ENCODE measurements at places on chromosomes 11 and 22.

DNA sequence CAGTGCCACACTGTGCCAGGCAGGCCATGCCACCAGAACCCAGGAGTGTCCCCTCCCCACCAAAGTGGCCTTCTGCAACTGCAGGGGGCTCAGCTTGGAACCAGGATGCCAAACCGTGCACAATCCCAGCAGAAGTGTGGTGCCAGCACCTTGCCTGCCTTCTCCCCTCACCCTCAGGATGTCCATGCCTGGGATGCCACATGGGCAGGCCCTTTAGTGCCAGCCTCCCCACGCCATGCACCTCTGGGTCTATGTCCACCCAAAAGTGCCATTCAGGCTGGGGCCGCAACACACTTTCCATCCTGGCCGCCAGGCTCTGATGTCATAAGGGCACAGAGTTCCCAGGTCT lies 8.7 kb upstream of the TBC1D22A start:
- no peak for DNase-seq

GRCh38 chr11:110518809-110519514 lies 89.2 kb downstream of the FDX1 start:
- no peak for DNase-seq

DNA sequence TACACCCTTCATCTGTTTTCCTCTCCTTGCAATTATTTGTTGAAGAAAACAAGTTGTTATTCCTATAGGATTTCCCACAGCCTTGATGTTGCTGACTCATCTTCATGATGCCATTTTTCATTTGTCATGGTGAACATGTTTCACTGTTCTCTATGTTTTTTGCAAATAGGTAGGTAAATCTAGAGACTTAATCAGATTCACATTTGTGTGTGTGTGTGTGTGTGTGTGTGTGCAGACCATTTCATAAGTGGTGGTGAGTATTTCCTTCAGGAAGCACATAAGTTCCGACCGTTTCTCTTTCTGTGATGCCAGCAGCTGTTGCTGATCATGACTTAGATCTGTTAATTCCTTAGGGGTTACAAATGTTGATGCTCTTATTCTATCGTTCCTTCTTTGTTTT lies 80.3 kb upstream of the IZUMO1R start:
- no peak for DNase-seq

GRCh38 chr22:47084226-47084625 lies 321.8 kb downstream of the TBC1D22A start:
- no peak for DNase-seq

DNA sequence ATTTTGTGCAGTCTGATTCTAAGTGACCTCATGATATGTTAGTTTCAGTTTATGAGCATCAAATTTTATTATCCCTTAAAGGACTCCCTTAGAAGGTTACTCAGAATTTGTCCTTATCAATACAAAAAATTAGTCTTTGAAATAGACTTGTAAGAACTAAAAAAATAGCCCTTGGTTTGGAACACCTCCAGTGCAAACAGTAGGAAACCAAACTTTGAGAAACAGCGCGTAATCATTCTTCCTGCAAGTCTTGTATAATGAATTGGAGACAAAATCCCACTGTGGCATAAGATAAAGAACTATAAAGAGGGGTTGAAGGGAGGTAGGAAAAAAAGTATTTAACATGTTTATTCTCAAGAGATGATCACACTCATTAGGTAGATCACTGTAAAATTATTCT lies 10.8 kb upstream of the MSANTD4 start:
- DNase-seq, result no peak

DNA sequence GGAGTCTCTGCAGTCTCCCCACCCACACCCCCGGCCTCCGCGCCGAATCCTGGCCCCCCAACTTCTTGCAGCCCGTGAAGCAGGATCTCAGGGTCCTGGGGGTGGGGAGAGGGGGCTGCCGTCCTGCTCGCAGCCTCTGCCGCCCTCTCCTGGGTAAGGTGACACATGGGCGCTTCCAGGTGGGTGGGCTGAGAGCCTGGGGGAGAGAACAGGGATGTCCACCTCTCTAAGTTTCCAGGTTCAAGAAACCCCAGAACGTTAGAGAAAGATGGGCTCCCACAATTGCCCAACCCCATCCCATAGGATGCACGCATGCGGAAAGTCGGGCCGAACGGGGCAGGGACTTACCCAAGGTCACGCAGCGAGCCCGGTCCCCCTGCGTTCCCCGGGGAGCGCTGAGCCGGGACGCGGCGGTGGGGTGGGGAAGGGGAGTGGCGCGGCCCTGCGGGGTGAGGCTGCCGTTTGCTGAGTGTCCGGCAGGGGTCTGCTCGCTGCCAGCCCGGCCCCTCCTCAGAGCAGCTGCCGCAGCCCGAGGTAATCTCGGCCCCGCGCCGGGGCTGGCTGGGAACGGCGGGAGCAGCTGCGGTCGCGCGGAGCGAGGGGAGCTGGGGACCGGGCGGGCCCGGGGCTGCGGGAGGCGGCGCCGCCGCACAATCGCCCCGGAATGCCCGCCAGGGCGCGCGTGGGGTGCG lies 705 bp upstream of the CAPN1 start:
- peak; percentile 54 for DNase-seq

GRCh38 chr11:45884596-45885185 lies 760 bp upstream of the MAPK8IP1 start:
- DNase-seq, result no peak

- DNase-seq, result no peak
These were observed 58.6 kb downstream of the MAML2 start for GRCh38 chr11:96284401-96284800.

DNA sequence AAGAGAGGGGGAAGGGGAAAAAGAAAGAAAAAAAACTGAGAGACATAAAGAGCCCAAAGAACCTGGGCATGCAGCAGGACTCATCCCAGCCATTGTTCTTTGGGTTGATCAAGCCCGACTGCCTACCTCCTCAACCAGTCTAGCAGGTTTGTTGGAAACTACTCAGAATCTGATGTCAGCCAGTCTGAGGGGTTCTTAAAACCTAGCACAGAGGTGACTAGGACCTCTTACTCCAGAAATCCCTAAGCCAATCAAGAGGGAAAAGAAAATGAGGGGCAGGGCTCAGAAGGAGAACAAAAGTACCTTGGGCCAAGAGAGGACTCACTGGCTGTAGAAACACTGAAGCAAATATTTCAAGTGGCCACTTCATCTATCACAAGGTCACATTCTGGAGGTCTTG lies 228.0 kb downstream of the AASDHPPT start:
- DNase-seq, result no peak

- no peak for DNase-seq
These were observed 20.0 kb upstream of the CD5 start for GRCh38 chr11:61082062-61082870.

GRCh38 chr11:35802221-35802620 lies 139.6 kb downstream of the TRIM44 start:
- no peak for DNase-seq

GRCh38 chr11:47061429-47062178 lies 115.1 kb downstream of the ARFGAP2 start:
- DNase-seq, result no peak

DNA sequence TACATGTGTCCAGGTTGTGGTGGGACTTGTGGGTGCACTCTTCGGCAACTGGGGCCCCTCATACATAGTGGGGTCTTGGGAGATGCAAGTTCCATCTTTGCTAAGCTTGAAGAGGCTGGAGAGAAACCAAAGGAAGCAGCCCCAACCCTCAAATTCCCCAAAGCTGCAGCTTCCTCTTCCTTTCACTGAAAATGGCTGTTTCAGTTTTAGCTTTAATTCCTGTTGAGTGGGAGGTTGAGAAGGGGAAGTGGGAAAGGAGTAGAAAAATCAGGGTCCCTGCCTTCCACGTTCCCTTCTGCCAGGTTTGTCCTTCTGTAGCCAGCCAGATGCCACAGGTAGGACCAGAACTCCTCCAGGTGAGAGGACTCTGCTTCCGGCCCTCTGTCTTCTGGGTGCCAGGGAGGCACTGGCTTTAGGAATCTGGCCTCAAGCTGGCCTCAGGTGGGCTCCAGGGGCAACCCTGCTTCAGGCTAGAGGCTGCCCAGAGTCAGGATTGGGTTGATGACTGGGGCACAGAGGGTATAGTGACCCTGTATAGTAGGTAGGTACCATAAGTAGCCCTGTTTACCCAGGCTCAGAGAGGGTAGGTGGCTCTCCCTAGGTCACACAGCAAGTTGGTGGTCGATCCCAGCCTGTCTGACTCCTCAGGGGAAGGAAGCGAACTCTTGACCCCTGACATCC lies 16.2 kb downstream of the P2RY6 start:
- DNase-seq, result no peak

DNA sequence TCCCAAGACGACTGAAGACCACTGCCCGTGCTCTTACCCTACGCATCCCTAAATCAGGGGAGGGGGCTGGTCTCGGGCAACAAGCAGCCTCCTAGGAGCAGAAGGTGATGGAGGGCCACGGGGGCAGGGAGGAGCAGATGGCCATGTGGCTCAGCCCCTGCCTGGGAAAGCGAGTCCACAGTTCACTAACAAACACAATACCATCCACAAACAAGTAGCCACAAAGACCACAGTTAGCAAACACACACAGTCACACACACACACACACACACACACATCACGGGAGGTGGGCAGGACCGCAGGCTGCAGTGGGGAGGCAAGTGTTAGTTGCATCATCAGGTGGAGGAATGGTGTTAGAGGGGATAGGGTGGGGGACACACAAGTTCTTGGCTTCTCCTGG lies 13.2 kb upstream of the FXYD2 start:
- no peak for DNase-seq

GRCh38 chr11:33172996-33173395 lies 11.7 kb upstream of the CSTF3 start:
- no peak for DNase-seq

GRCh38 chr11:72589802-72590761 lies 84.1 kb downstream of the PDE2A start:
- DNase-seq, result peak; percentile 39

- no peak for DNase-seq
These were observed 3.9 kb upstream of the MUC5B start for GRCh38 chr11:1218788-1219445.

- no peak for DNase-seq
These were observed 108.6 kb downstream of the SCN3B start for GRCh38 chr11:123545726-123546270.

GRCh38 chr11:10658621-10659338 lies 34.8 kb downstream of the IRAG1 start:
- DNase-seq, result no peak

DNA sequence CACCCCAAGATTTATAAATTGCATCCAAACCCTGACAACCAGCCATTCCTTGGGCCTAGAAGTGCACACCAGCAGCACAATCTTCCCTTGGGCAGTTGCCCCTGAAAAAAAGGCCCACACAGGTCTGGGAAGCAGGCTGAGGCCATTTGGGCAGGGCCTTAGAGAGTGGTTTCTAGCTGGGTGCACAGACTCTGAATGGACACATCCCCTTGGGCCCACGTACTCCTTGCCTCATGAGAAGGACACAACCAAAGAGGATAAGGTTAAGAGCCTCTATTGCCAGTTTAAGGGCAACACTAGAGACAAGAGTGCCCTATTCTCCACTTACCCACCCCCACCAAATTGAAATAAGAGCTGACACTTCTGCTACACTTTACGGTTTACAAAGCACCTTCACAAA lies 933 bp upstream of the PANX3 start:
- no peak for DNase-seq

DNA sequence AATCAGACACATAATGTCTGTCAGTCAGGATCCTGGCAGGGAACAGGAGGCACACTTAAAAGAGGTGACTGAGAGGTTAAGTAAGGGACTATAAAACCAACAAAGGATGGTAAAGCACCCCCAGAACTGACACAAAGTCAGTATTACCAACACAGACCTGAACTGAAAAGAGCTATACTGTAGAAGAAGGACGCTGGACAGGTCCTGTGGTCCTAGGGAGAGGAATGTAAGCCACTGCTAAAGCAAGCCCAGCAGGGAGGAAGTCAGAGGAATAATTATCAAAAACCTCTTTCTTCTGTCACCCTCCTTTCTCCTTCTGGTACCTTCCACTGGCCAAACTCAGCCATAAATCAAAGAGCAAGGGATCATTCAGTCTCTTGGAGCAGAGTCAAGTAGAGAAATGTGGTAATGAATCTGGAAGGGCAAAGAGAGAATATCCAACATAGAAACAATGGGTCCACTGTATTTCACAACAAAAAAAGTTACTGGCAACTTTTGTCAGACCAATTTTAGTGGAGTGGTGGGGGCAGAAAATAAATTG lies 33.4 kb upstream of the ANGPTL5 start:
- no peak for DNase-seq

DNA sequence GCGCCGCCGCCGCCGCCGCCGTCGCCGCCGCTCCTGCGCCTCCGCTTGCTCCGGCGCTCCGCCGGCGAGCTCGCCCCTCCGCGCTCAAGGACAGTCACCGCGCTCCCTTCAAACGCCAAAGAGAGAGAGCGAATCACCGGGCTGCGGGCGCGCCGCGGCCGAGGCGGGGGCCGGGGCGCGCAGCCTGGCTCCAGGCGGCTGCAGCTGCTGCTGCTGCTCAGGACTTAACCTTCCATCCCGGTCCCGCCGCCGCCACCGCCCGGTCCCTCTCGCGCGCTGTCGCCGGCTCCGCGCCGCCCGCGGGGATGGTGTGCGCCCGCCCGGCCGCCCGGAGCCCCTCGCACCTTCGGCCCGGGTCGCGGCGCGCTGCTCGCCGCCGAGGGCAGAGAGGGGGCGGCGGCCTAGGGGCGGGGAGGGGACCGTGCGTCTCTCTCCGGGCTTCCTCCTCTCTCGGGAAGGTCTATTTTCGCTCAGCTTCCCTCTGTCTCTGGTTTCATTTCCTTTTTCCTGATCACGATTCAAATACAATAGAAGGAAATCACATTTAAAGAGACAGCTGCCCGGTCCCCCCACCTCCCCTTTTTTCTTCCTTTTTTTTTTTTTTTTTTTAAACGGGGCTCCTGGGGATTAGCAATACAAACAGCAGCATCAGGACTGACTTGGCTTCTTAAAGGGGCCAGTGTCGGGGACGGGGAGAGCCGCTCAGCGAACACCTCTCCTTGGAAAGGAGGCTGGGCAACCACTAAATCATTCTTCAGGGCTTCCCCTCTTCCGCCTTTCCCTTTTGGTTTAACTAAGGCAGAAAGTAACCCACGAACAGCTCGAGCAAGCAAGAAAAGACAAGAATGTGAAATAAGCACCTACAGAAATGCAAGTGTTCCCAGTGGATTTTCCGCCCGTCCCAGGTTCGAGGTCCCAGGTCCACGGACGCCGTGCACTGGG lies 22.1 kb downstream of the LMO2 start:
- no peak for DNase-seq

DNA sequence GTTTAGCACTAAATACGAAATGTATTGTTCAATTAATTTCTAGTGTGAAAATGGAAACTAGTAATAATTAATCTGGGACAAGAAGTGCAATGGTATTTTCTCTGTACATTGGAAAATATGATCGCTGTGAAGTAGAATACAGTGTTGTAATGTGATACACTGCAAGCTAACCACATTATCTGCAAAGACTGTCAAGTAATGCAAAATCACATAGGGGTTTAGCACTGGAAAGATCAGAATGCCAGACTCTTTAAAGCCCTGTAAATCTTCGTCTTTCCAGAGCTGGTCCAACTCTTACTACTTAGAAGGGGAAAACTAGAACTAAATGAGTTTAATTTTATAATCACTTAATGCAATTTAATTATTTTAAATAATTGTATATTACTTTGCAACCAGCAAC lies 544.5 kb upstream of the ANO3 start:
- no peak for DNase-seq

DNA sequence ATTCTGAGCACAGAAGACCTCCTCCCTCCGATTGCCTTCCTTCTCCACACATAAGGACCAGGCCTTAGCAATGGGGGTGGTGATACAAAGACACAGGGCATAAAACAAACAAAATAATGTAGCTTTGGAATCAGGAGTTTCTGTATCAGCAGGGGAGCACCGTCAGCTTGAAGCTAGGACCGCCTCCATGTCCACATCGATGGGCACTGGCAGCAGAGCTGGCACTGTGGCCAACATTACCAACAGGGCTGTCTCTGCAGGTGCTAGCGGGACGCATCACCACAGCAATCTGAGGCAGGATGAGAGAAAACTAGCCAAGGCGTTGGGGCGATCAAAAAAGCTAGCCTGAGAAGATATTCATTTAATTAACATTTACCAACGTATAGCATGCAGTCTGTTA lies 201.4 kb downstream of the MAML2 start:
- DNase-seq, result no peak
